ENCODE measurements at places on chromosomes 3 and 15.

- DNase-seq = no peak
Measured at GRCh38 chr15:81111510-81112470, 22.3 kb upstream of the CFAP161 start.

- no peak for DNase-seq
Measured at GRCh38 chr15:46489276-46489675, 854.4 kb downstream of the SQOR start.

GRCh38 chr3:169311381-169311780 is 352.1 kb downstream of the MECOM start:
- no peak for DNase-seq

DNA sequence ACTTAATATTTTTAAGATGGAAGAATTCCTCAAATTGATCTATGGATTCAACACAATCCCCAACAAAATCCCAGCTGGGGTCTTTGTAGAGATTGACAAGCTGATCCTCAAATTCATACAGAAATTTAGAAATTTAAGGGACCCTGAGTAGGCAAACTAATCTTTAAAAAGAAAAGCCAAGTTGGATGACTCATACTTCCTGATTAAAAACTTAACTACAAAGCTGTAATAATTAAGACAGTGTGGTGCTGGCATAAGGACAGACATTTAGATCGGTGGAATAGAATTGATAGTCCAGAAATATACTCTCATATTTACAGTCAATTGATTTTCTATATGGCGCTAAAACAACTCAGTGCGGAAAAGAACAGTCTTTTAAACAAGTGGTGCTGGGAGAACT is 11.6 kb downstream of the FAM162A start:
- DNase-seq = no peak

DNA sequence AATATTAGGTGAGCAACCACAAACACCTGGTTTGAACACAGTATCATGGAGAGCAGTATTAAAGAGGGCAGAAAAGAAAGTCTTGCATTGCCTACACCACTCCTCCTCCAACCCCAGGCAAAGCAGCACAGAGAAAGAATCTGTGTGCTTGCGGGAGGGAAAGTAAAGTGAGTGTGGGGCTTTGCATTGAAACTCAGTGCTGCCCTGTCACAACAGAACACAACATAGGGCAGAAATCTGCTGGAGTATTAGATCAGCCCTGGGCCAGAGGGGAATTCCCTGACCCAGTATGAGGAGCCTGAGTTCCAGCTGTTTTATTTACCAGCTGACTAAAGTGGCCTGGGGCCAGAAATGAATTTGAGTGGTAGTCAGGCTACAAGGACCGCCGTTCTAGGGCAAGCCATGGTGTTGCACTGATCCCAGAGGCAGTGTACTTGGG is 75.5 kb downstream of the SPATA16 start:
- DNase-seq = no peak

GRCh38 chr3:11624161-11624560 is 19.6 kb downstream of the VGLL4 start:
- peak; percentile 79 for DNase-seq

DNA sequence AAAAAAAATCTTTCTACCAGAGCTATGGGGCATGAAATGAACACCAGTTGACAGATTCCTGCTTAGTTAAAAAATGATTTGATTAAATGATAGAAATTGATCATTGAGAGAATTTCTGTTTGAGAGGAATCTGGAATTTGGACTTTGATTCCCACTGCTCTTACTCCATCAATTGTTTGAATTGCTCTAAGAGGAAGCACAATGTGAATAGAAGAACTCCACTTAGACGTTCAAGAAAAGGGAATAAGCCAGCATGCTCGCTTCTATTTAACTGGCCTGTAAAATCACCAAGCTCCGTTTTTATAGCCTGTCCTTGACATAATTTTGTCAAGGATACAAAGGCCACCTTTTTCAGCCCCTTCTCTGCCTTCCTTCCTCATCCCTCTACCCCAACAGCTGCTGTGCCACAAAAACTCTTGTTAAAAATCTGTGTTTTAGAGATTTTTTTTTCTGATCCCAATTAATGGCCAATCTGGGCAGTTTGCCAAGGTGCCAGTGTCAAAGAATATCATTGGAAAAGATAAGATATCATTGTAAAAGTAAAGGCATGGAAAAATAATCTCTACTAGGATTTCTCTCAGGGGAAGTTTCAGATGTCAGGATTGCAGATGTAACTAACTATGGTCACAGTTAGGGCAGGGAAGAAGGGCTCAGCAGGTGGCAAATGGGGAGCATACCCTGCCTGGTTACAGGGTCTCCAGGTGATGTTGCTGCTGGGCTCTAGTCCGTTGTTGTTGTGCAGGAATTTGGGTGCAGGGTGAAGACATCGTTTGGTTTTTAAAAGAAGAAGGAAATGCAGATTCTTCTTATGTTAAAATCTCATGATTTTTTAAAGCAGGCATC is 301.8 kb upstream of the PDZRN3 start:
- no peak for DNase-seq

- DNase-seq = no peak
Measured at GRCh38 chr3:40961104-40961857, 238.0 kb upstream of the CTNNB1 start.

DNA sequence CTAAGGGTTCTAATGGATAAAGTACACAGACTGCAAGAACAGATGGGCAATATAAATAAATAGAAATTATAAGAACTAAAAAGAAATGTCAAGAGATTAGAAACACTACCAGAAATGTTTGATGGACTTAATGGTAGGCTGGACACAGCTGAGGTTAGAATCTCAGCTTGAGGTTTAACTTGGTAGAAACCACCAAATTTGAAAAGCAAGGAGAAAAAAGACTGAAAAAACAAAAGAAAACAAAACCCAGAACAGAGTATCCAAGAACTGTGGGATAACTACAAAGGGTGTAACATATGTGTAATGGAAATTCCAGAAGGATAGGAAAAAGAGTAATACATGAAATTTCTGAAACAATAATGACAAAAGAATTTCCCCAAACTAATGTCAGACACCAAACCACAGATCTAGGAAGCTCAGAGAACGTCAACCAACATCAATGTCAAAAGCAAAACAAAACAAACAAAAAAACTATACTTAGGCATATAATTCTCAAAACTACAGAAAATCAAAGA is 35.0 kb downstream of the RFX7 start:
- DNase-seq = no peak

- DNase-seq = no peak
Measured at GRCh38 chr15:60572541-60573421, 93.8 kb upstream of the ICE2 start.

DNA sequence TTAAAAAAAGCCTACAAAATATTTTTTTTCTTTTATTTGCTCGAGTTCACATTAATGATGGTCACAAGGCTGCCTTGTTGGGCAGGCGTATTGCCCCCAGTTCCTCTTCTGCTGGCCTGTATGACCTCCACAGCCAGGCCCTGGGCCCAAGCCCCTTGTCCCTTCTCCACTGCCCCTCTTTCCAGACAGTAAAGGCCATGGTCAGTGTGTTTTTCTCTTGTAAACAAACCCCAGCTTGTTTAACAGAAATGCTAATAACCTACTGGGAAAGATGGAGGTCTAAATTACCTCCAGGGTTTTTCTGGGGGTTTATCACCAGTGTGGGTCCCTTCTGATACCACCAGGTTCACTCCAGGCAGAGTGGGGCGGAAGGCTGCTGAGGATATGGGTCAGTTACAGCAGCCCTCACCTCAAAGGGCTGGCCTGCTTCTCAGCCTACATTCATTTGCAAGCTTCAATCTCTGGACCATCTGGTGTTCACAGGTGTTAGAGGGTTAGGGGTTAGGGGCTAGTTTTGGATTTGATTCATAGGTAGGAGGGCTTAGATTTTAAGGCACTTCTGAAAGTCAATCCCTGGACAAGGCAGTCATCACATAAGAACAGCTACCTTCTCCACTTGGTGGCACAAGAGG is 2.0 kb upstream of the MANF start:
- DNase-seq = no peak

DNA sequence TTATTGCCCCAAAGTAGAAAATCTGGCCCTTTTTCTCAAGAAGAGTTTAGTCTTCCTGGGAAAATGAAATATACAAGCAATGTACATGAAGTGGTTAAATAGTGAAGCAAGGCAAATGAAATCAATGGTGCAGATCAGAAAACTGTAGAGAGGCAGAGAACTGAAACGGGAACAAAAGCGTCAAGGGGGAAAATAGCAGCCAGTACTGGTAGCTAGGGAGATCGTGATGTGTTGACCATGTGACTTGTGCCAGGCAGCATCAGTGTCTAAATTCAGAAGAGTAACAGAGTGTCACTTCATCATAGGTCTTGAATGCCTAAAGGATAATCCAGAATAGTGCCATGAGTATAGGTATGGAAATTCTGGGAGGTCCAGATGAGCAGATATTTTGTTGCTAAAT is 163.1 kb downstream of the CHL1 start:
- no peak for DNase-seq

GRCh38 chr3:63231643-63232042 is 46.5 kb upstream of the SYNPR start:
- DNase-seq = no peak

DNA sequence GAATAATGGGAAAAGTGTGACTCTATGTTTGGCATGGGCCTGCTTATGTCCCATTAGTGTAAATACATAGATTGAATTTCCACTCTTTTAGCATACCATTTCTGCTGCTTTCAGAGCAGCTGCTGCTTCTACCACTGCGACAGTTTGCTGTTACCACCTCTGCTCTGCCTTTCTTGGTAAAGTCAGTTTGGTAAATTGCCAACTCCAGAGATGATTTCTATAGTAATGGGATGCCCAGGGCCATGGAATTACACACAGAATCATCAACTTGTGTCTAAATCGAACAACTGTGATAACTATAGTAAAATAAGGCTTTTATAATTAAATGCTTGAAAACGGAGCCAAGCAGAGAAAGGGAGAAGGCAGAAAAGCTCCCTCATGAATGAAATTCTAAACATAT is 168.4 kb upstream of the VEPH1 start:
- no peak for DNase-seq

DNA sequence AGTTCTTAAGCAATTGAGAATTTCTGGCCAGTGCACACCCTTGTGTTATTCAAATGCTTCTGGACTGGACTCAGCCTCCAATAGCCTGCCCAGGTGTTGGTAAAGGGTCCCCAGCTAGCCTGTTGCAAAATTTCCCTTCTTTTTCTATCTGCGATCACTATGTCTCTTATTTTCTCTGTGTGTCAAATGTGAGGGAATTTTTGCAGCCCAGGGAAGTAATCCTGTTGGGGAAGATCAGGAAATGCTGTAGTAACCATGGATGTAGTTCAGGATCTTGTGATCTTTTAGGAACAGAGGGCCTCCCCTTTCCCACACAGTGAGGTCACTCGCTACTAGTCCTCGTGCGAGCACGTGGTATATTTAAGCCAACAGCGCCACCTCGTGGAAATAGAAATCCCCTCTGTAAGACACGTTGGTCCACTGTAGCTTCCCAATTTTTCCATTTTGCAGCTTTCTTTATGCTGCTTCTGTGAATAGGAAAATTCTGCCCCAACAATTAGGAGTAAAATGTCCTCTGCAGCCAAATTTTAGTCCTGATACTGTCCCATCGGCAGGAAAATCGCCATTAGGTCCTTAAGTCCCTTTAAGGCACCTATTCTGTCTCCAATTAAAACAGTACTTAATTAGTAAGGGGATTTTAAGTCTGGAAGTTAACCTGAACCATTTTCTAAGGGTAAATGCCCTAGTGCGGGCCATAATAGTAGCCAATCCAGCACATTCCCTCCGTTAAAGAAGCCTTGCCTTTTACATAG is 4.0 kb upstream of the SMCO1 start:
- DNase-seq = peak; percentile 44

- no peak for DNase-seq
Measured at GRCh38 chr15:99098426-99098825, 6.5 kb upstream of the SYNM start.

DNA sequence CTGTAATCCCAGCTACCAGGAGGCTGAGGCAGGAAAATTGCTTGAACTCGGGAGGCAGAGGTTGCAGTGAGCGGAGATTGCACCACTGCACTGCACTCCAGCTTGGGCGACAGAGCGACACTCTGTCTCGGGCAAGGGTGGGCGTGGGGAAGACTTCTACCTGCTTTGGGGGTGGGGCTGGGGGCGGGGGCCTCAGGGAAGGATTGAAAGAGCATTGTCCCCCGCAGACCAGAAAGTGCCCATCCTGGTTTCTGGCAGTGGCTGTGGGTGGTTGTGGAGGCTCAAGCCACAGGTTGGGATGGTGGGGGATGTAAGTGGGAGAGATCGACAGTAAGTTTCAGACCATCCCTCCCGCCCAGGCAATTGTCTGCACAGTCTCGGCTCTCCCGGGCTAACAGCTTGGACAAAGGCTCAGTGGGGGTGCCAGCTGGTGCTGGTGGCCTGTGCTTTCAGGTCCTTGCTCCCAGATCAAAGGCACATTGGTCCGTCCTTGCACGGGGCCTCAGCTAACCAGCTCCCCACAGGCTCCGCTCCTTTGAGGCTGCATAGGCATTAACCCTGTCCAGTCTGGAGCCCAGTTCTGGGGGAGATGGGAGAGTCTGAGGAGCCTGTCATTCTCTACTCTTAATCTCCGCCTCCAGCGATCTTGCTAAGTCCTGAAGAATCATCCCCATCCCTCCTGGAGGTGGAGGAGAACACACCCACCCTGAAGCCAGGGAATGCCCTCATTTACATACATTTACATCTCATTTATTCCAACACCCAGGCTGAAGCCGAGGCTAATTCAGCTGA is 8.6 kb downstream of the SCN5A start:
- DNase-seq = no peak

GRCh38 chr3:196868297-196868661 is 559 bp downstream of the SENP5 start:
- no peak for DNase-seq

GRCh38 chr3:96776818-96777217 is 37.6 kb upstream of the EPHA6 start:
- no peak for DNase-seq

DNA sequence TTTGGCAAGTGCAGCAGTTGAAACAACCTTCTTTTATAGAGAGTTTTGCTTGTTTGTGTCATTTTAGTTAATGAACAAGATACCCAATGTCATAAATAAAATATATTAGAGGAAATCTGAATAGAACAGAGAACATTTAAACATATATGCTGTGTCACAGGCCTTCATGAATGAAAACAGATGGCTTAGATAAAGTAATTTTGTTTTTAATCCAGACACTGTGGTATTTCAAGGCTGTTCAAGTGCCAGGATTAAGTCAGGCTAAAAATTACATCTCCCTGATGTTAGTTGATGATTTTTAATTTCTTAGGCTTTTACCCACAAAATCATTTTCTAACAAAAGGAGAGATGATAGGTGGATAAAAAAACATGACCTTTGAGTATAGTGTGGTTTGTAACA is 4.9 kb upstream of the ACKR4 start:
- no peak for DNase-seq

GRCh38 chr3:192011137-192011536 is 550.2 kb downstream of the PYDC2 start:
- DNase-seq = no peak

- peak; percentile 15 for DNase-seq
Measured at GRCh38 chr15:68383161-68384074, 48.5 kb downstream of the ITGA11 start.

DNA sequence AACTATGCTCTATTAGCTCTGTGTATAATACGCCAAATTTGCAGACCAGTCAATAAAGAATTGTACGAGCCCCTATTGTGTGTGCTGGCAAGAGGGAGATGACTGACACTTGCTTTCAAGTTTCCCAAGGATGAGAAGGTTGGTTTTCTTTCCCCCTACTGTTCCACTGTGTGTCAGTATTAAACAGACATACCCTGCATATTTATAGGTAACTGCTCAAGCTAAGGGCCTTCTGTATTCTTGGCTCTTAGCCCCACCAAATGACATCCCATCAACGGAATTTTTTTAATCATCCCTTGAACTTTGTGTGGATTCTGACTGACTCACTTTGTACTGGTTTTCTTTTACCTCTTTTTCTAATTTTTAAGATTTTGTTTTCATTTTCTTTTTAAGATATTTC is 60.6 kb upstream of the GYG1 start:
- DNase-seq = no peak

- no peak for DNase-seq
Measured at GRCh38 chr3:13689373-13690260, 140.7 kb downstream of the FBLN2 start.

Data from CD4-positive, alpha-beta T cell (primary cell).